ENCODE measurements at places on chromosomes 4 and X.

GRCh38 chrX:46404774-46405173 lies 140.4 kb downstream of the ZNF674 start:
- DNase-seq: no peak

GRCh38 chr4:42237451-42237850 lies 85.0 kb upstream of the BEND4 start:
- DNase-seq: no peak

DNA sequence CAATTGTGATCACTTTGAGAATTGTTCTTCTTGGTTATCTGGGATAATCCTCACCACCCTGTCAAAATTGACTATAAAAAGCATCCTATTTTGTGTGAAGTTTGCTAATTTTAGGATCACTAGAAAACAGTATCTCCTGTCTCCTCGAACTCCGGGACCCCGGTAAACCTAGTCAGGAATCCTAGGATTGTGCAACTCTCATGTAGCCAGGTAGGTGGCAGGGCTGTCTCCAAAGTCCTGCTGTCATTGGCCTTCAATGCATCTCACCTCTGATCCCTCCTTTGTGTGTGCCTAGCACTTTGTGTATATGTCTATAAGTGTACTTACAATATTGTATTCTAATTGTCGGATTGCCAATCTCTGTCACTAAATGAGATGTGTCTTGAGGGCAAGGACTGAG lies 1564.8 kb downstream of the RPA4 start:
- DNase-seq: no peak

- DNase-seq: peak; percentile 9
Measured at GRCh38 chrX:48520976-48521352, 644 bp upstream of the EBP start.

GRCh38 chr4:13920901-13921300 lies 293.4 kb upstream of the BOD1L1 start:
- peak; percentile 97 for DNase-seq

DNA sequence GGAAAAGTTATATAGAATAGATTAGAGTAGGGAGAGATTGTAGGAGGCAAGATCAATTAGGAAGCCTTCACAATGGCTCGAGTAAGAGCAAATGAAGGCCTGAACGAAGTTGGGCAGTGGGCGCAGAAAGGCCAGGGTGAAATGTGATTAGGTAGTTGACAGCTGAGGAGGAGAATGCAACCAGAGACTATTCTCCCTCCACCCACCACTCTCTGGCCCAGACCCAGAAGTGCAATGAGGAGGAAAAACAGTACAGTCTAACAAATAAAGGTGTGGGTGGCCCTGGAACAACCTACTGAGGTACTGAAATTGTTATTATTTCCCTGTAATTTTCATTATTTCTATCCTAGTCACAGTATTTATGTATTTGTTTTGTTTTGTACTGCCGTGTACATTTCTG lies 176.7 kb downstream of the SLC39A8 start:
- DNase-seq: no peak

Data from A172 (cell line).